Activated naive CD8-positive, alpha-beta T cell treated with anti-CD3 and anti-CD28 coated beads, Interleukin-2, amount 50 U/mL, for 16 hours (primary cell): ENCODE measurements at places on chromosomes 5 and 9.

DNA sequence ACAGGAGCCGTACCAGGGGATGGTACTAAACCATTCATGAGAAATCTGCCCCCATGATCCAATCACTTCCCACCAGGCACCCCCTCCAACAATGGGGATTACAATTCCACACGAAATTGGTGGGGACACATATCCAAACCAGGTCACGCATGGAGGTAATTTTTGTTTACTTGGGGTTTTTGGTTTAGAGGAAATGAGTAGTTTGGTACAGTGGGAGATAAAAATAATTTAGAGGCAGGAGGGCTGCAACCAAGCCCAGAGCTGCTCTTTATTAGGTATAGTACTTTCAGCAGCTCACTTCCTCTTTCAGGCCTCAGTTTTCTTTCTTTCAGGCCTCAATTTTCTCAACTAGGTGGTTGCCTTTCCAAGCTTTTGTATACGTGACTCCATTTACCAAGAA lies 23.2 kb downstream of the PRUNE2 start:
- DNase-seq: no peak

- DNase-seq: no peak
These were observed 292.1 kb upstream of the IRX2 start for GRCh38 chr5:3043600-3043999.

DNA sequence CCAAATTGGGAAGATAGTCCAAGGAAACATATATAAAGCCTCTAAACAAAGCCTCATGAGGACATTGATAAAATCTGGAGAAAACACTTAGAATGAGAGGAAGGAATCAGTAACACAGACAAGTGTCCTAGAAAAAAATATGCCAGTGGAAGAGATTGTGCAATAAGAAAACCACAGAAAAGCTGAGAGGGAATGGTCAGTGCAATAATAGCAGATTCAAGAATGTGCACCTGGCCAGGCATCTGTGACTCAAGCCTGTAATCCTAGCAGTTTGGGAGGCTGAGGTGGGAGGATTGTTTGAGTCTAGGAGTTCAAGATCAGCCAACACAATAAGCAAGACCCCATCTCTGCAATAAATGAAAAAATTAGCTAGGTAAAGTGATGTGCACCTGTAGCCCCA lies 691.2 kb upstream of the CDH6 start:
- no peak for DNase-seq

DNA sequence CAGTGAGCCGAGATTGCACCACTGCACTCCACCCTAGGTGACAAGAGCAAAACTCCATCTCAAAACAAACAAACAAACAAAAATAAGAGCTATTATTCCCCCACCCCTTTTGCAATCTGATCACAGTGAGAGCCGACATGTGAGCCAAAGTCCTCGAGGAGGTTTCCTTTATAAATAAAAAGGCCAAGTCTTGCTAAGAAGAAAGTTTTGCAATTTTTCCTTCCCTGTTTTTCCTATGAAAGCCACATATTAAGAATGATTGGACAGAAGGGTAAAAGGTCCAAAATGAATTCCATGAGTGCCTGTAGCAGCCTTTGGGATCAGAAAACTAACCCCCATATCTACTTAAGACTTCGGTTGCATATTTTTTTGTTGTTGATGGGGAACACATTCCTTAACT lies 179.7 kb downstream of the TSSK1B start:
- no peak for DNase-seq

DNA sequence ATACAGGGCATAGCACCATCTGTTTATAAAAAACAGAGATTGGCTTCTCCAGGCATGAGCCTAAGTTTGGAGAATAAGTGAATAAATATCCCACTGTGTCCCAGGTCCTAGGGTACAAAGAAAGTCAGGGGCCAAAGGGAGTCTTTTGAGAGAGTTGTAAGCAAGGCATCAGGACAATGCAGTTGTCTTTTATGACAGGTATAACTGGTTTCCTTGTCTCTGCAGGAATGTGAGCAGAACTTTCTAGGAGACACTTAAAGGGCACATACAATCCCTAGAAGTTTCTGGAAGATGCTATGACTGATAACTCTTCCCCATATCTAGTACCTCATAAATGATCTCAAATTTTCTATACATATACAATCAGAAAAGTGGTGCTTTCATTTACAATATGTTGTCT lies 245.6 kb upstream of the RGMB start:
- no peak for DNase-seq

GRCh38 chr5:73989956-73990355 lies 364.0 kb downstream of the ARHGEF28 start:
- DNase-seq: no peak

DNA sequence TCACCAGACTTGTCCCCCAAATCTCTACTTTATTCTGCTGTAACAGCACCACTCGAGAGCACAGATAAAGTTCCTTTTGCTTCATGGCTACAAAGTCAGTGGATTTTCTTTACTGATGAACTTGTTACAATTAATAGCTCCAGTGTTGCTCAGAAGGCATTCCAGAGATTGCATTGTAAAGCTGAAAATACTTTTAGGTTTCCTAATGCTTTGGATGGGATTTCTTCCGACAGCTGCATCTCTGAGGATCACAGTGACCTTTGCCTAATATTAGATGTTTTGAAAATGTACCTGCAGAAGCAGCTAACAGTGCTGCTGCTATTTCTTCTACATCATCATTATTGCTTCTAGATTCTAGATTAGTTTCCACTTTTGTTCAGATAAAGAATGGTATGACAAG lies 58.8 kb upstream of the TMEM171 start:
- DNase-seq: no peak

GRCh38 chr9:17230646-17231045 lies 95.8 kb downstream of the CNTLN start:
- no peak for DNase-seq

GRCh38 chr5:6804766-6805501 lies 91.7 kb downstream of the TENT4A start:
- no peak for DNase-seq

GRCh38 chr9:107782789-107783188 lies 293.2 kb upstream of the KLF4 start:
- DNase-seq: no peak

- DNase-seq: no peak
These were observed 175.7 kb downstream of the SAXO1 start for GRCh38 chr9:18857334-18857733.

DNA sequence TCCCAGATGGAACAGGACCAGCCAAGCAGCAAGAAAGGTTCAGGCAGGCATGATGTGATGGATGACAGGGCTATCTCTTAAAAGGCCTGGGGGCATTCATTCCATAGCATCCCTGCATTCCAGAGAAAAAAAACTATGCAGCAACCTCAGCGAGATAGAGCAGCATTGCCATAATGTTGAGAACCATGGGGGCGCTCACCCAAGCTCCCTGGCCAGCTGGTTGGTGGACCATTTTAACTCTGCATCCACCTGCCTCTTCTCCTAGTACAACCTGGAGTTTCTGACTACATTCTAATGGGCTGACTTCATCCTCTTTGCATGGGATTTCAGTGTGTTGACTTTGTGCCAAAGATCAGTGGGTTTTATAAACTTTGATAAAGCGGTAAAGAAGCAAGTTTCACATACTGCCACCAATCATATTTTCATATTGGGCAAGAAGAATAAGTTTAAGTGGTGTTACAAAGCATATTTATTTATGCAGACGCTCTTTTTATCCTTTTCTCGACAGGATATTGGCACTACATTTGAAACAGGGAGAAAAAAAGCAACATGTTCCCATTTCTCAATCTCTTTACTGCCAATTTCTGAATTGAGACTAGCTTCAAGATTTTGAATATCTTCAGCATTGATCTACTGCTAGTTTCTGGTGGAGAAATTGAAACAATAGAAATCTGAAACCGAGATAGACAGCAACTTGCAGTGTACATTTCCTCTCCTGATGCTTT lies 378.3 kb upstream of the WWC1 start:
- no peak for DNase-seq

GRCh38 chr9:95366731-95367325 lies 49.3 kb upstream of the FANCC start:
- DNase-seq: no peak

DNA sequence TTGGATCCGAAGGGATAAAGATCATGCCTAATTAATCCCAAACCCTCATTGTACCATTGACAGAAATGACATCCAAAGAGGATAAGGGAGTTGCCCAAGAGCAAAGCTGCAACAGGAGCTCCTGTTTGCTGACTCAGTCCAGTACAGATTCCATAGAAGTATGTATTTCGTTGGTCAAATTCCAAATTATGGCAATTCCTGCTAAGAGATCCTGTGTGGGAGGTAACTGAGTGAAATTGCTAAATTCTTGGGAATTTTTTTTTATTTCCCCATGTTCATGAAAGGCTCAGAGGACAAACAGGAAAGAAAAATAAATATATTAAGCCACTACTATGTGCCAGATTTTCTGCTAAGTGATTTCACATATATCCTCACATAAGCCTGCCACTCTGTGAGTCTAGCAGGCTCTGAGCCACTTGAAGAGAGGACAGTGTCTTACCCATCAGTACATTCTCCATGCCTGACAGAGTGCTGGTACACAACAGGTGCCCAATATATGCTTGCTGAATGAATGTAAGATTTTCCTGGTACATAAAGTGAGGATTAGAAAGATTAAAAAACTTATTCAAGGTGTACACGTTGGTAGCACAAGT lies 132.7 kb downstream of the GLIS3 start:
- DNase-seq: no peak

GRCh38 chr9:135697226-135697625 lies 2.1 kb downstream of the SOHLH1 start:
- no peak for DNase-seq

DNA sequence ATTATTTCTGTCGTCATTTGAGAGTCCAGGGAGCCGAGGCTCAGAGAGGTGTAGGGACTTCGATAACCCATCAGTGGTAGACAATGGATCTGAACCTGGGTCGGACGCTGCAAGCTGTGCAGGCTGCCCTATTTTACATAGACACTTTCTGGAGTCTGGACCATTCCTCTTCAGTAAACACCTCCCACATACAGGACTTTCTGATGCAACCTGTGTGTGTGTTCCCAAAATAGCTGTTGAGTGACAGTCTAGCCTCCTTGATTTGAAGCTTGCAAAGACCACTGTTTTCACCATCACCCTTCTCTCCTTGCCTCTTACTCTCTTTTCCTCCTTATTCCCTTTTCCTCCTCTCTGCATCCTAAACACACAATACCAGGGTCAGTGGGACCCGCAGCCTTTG lies 30.7 kb downstream of the CFAP77 start:
- DNase-seq: no peak

GRCh38 chr9:109996936-109997580 lies 210.9 kb downstream of the C9orf152 start:
- DNase-seq: no peak

- no peak for DNase-seq
These were observed 33.8 kb upstream of the FYB1 start for GRCh38 chr5:39253196-39253595.

DNA sequence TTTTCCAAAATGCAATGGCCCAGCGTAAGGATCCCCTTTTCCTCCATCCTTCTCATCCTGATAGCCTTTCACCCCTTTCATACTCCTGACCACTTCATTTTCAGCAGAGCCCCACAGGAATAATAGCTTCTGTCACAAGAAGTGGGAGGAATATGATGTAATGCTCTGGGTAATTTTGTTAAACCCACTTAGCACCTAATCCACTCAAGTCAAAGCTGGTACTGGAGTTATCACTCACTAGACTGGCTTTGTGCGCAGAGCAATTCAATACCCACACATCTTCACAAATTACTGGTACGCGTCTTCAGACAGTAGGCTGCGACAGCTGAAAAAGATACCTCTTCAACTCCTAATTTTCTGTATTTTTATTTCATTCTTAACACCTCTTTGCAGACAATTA lies 2232.8 kb upstream of the WWC1 start:
- no peak for DNase-seq

DNA sequence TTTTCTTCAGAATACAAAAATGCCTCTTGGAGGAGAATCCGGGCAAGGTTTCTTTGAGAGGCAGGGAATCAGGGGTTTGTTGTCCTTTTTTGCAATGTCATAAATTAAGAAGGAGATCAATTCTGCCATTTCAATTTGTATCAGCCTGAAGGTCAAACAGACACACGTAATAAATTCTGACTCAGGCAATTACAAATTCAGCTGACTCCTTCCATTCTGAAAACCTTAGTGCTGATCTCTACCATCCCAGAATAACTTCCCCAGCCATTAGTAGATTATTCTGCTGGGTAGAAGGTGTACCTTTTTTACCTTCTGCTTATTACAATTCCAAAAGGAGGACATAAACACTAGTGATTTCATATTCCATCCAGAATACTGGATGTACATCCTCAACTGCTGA lies 516.6 kb downstream of the AGTPBP1 start:
- no peak for DNase-seq

DNA sequence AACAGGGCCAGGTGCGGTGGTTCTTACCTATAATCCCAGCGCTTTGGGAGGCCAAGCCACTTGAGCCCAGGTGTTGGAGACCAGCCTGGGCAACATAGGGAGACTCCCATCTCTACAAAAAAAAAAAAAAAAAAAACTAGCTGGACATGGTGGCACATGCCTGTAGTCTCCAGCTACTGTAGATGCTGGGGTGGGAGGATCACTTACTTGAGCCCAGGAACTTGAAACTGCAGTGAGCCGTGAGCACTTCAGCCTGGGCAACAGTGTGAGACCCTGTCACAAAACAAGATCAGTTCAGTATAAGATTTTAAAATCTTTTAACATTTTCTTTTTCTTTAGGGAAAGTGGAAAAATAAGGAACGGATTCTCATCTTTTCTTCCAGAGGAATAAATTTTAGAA lies 2.5 kb downstream of the BRIX1 start:
- DNase-seq: no peak

DNA sequence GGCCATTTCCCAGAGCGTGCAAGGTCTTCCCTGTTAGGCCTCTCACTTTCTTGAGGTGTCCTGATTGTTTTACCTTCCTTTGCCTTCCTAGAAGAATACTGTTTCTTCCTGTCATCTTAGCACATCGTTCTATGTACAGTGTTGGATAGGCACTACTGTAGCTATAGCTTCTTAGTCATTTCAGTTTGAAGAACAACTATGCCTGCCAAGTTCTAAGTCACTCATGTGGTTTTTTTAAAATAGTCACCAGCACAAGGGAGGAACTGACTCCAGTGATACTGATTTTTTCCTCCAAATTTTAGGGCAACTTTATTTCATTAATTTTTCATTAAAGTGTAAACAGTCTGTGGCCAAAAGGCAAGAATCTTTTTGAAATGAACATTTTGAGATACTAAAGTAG lies 122.4 kb upstream of the NR5A1 start:
- no peak for DNase-seq

- DNase-seq: no peak
These were observed 131.4 kb downstream of the COMMD10 start for GRCh38 chr5:116216246-116216645.

GRCh38 chr5:5739490-5739945 lies 317.0 kb downstream of the ICE1 start:
- DNase-seq: no peak

DNA sequence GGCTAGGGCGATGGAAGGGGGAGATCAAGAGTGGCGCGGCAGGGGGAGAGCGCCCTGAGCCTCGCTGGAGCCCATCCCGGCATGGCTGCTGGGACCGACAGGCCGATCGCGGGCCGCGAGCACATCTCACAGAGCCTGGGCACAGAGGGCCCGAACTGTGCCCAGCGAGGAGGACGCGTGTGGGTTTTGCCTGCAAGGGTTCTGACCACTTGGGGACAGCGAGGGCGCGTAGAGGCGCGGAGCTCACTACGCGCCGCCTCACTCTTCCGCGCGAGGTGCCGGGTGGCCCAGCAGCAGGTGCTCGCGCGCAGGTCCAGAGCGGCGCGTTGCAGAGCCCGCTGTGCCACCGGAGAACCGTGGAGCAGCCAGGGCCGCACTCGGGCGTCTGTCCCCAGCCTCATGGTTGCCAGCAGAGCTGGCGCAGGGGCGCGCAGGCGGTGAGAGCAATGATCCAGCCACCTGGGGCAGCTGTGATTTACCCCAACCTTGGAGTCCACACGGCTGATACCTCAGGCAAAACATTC lies 16.3 kb upstream of the PITX1 start:
- no peak for DNase-seq

- DNase-seq: no peak
These were observed 1293.8 kb downstream of the PTPRD start for GRCh38 chr9:9319007-9319406.
